ENCODE measurements at places on chromosomes 7 and 10.

- DNase-seq, result no peak
Observed at GRCh38 chr7:155020996-155021395, 18.1 kb upstream of the PAXIP1 start.

- peak; percentile 66 for DNase-seq
Observed at GRCh38 chr7:47945261-47946015, 2.8 kb downstream of the PKD1L1 start.

- DNase-seq, result no peak
Observed at GRCh38 chr10:68047122-68047521, 28.0 kb downstream of the HERC4 start.

GRCh38 chr10:109880886-109881768 lies 42.2 kb downstream of the XPNPEP1 start:
- DNase-seq, result peak; percentile 32

All from GM13977 (cell line).